ENCODE measurements at places on chromosomes 1 and 21.

DNA sequence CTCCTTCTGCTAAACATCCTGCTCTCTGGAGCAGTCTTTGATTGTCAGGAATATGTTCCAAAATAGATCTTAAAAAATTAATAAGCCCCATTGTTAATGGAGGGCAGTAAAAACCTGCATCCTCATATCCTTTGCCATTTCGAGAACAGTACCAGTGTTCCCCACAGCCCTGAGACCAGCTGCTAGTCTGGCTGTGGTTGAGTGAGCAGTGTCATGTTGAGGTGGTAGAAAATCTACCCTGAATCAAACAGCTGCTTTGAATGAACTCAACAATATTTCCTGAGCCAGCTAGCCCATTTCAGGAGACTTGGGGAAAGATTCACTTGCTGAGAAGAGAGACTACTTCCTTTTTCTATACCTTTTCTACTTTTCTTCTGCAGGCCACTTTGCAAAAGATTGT is 24.4 kb downstream of the FABP3 start:
- DNase-seq = no peak

- no peak for DNase-seq
Measured at GRCh38 chr1:227816750-227817446, 1.4 kb downstream of the PRSS38 start.

- DNase-seq = no peak
Measured at GRCh38 chr1:52098139-52098871, 42.2 kb downstream of the BTF3L4 start.

GRCh38 chr1:8182034-8182761 is 135.7 kb upstream of the SLC45A1 start:
- DNase-seq = peak; percentile 45

DNA sequence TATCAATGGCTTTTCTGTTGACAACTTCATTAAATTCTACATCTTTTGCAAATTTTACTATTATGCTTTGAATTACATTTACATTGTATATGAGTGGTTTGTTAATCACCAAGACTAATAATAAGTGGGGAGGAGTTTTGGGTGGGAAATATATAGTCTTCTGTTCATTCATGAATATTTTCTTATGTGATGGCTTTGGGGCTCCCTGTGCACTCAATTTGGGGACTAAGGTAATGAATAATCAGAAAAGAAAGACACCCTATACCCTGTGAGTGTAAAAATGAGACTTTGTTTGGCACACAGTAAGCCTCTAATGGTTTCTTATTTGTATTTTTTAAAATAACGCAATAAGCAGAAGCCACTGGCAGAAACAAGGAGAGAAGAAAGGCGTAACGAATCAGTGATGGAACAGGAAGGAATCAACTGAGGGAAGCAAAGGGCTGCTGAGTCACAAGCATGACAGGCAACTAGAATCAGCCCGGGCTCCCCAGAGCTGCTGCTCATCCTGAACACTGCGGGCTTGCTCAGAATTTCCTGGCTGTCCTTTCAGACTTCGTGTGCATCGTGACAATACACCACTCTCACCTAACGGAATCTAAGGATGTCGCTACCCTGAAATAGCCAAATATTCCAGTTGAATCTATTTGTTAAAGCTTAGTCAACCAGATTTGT is 20.8 kb upstream of the RGS2 start:
- DNase-seq = peak; percentile 77

GRCh38 chr1:162458236-162458635 is 39.4 kb upstream of the UHMK1 start:
- DNase-seq = peak; percentile 13

DNA sequence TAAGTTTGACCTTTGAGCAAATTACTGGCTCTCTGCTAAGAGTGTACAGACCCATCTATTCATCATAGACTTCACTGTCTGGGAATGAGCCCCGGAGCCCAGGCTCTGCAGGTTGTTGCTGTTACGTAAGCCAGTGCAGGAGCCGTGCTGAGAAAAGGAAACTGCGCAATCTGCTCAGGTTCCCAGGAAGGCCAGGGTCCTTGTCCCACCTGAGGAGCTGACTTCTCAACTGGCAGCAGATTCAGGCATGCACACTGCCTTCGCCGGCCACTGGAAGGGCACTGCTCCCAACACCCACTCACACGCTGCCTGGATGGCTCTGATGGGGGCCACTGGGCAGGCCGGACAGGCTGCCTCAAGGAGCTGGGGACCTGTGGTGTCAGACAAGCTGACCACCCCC is 19.5 kb downstream of the RCAN1 start:
- no peak for DNase-seq

DNA sequence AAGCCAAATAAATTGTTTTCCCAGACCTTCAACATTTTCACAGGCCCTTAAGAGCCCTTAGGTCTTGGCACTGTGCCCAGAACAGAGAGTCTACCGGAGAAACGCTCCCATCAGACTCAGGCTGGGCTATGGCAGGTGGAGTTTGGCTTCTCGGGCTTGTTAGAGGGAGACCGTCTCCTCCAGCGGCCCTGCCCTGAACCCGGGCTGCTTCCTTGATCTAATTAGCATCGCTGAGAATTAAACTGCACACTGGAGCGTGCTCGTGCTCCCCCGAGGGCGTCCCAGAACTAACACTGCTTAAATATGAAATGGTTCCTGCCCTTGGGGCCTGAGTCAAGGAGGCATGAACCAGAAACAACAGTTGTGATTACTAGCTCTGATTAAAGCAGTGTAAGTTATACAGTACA is 634.4 kb downstream of the MATN1 start:
- DNase-seq = no peak

GRCh38 chr1:240280560-240281322 is 189.1 kb downstream of the FMN2 start:
- no peak for DNase-seq

- DNase-seq = peak; percentile 56
Measured at GRCh38 chr1:58699011-58699762, 675 bp downstream of the MYSM1 start.

DNA sequence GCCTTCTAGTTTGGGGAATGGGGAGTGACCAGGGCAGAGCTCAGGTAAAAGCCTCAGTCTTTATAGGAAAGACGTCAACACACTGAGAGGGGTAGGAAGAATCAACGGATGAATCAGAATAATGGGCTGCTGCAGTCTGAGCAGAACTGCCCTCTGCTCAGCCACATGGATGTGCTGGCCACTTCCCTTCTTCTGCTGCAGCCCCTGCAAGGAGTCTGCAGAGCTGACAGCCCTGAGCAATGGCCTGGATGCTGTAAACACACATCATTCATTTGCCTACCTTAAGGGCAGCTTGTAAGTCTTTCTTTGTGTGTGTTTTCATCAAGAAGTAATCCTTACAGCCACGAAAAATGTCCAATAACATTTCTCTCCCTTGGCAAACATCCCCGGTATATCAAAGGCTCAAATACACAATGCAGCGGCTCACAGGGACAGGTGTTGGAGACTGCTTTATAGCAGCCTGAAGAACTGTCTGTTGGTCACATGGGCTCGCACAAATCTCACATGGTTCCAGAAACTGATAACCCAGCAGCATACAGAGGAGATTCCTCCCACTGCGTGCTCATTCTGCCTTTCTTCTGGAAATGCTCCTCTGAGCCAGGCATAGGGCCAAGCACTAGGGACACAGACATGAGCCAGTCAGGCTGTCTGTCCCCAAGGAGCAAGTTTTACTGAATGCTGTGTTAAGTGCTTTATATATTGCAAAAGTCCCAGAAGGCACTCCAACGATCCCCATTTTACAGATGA is 110.1 kb downstream of the HMGB4 start:
- DNase-seq = no peak

- no peak for DNase-seq
Measured at GRCh38 chr21:42486531-42486930, 9.5 kb downstream of the RSPH1 start.

DNA sequence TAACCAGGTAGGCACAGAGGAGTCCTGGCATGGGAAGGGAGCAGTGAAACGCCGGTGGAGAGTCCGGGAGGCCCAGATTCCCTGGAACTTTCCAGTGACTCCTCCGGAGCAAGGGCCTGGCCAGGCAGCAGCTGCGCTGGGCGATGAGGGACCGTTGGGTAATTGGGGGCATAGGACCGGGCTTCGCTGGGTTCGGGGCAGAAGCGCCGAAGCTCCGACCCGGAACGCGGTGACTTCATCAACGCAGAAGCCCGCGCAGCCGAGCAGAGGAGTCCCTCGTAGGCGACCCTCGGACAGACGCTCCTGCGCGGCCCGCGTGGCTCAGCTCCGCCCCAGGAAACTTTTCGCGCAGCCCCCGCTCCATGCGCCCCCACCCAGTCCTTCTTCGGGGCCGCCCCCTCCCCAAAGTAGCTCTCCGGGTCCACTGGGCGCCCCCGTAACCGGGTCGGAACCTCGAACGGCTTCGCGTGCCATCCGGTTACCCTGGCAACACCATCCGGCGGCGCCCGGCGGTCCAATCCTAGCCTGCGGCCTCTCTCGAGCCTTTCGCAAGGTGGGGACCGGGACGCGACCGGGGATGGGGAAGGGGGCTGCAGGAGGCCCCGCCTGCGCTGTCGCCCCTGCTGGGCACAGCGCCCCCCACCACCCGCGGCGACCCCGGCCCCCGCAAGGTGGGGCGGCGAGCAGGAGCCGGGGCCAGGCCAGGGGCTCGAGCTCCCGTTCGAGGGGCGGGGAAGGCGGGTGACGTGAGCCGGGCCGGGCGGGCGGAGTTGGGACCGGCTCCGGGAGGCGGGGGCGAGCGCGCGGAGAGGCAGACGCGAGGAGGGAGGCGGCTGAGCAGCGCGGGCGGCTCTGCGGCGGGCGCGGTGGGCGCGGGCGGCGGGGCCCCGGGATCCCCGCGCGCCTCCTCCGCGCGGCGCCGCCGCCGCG is at the start of gene AJAP1:
Gene AJAP1 (plus strand): TSS at position 814 of the 930 bp plus-strand sequence. CDS start 817 bp downstream, outside the sequence.
- DNase-seq = no peak

DNA sequence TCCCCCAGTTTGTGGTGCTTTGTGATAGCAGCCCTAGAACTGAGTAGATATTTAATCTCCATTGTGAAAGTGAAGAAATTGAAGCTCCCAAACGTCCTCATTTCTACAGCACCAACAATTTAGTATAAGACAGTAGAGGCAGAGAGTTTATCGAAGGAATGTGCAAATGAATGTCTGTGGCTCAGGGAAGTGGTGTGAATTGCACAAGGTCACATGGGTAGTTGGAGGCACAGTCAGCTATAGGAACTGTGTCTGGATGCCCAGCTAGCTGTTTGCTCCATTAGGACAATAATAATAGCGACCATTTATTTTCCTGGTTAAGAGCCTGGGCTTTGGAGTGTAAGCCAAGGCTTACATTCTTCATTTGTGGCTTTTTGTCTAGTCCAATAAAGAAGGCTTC is 144.4 kb upstream of the USP24 start:
- DNase-seq = no peak

GRCh38 chr21:42446531-42446930 is 42.8 kb downstream of the UBASH3A start:
- DNase-seq = no peak

DNA sequence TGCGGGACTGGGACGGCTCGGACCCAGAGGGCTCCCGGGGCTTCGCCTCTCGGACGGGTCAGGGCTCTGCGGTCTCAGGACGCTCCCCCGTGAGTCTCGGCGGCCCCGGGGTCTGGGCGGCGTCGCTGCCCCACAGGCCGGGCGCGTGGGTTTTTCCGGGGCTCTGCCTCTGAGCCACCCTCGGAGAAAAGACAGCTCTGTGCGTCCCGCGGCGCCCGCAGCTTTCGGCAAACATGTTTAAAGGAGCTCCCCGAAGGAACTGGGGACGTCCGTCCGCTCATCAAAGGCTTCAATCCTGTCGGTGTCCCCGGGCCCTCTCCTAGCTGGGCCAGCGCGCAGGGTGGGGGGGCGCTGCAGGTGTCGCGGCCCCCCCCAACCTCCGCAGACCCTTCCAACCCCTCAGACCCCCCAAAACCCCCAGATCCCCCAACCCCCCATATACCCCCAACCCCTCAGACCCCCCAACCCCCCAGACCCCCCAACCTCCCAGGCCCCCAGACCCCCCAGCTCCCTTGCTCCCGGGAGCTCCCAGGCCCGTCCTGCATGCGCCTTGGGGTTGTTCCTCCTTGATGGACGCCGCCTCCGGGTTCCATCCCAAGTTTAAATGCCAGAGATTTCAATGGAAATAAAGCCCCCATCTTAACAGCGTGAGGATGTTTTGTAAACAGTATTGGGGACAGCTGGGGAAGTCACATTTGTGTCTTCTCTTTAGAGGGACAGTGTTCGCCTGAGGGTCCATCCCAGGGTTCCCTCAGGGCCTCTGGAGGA is 996 bp upstream of the C1orf159 start:
- DNase-seq = peak; percentile 25

DNA sequence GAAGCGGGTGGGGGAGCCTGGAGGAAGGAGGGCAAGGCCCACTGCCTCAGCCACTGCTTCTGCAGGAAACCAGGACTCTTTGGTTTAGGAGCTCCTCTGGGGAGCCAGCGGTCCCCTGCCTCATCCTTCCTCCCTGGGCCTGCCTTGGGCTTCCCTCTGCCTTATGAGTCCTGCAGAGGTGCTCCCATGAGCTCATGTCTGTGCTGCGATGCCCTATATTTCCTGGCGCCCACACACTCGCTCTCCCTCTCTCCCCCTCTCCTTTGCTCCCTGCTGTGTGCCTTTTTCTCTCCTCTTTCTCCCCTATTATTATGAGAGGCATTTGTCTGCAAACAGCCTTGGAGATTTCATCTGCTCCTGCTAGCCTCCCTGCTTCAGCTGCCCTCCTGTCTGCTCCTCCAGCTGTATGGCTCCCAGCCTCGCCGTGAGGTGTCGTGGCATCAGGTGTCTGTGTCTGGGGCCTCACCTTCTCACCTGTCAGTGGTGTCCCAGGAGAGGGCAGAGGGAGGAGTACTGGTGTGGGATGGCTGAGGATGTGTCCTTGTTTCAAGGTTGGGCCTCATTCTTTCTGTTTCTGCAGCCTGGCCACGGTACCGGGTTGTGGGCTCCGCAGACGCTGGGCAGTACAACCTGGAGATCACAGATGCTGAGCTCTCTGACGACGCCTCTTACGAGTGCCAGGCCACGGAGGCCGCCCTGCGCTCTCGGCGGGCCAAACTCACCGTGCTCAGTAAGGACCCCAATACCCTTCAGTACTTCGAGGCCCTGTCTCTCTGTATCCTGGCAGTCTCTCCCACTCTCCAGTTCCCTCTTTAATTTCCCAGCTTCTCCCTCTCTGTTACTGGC is 84.2 kb downstream of the KIRREL1 start:
- DNase-seq = no peak

DNA sequence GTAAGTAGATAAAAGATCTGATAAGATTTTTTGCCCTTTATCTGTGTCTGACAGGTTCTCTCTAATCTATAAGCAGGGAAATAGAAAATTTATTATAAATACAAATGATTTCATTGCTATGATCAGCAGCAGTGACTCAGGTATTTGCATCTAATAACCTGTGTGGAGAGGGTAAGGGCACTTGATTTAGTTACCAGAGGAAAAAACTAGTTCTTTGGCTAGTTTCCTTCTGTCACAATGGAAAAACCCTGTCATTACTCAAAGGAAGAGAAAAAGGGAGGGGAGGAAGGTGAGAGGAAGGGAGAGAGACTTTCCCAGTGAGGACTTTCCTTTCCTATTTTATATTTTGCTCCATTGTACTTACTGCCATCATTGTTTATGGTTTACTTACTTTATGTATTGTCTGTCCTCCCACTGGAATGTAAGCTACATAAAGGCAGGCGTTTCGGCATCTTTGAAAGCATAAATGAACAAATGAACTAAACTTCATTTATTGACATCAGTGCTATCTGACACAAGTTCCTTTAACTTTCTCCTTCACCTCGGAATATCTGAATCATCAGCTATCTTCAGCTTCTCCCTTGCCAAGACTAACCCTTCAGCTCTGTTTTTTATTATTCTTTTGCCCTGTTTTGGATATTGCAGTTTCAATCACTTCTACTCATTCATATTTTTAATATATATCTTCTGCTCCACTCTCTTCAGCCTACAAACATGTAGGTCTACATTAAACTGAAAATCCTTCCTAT is 34.9 kb downstream of the WDR3 start:
- no peak for DNase-seq

GRCh38 chr1:12087797-12088314 is 24.8 kb downstream of the TNFRSF8 start:
- DNase-seq = no peak

- DNase-seq = peak; percentile 66
Measured at GRCh38 chr1:16208270-16208987, 4.0 kb downstream of the ARHGEF19 start.
